ENCODE measurements at places on chromosomes 6 and 20. TPM values are rescaled to one million over a fixed set of nuclear protein-coding genes. Genes with fewer than 3 reads are reported as not detected.

DNA sequence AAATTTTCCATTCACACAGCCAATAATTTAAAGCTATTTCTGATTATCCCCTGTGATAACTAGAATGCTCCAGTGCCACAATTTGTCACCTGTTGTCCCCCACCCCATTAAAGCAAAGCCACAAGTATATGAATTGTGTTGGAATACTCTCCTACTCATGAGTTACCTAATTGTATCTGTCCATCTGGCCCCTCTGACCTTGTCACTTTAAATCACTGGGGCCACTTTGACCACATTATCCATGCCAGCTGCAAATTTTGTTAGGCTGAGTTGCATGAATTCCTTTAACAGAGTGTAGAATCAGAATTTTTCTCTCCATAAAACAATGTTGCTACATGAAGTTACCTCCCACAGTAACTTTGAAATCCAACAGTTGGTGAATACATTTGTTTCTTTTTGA, 204.6 kb downstream of the MEI4 start:
- no peak for DNase-seq

DNA sequence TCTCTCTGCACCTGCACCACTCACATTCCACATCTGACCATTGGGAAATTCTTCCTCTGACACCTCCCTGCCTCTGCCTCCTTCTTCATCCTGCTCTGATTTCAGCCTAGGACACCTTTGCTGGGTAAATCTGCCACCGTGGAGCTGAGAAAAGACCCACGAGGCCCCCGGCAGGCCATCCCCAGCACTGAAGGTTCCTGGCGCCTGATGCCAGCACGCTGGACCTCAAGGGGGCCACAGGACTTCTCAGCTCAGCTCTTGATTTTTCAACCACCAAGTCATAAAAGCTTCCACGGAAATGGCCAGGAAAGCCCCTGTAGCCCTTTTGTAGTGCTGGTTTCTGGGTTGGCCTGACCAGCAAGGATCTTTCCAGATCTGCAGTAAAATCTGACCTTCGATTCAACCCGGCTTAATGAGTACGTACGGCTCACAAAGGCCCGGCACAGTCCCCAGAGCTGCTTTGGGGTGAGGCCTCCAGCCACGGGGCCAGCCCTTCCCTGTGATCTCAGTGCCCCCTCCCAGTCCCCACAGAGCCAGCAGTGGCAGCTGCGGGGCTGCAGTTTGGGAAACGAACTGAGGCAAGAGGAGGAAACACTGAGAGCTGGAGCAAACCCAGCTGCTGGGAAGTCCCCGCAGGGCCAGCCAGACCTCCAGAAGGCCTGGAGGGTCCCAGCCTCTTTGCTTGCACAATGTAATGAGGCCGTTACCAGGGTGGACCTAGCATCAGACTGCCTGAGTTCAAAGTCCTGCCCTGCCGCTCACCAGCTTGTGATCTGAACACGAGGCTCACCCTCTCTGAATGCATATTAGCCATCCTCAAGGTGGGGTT, 157.5 kb downstream of the BMP7 start:
- no peak for DNase-seq

DNA sequence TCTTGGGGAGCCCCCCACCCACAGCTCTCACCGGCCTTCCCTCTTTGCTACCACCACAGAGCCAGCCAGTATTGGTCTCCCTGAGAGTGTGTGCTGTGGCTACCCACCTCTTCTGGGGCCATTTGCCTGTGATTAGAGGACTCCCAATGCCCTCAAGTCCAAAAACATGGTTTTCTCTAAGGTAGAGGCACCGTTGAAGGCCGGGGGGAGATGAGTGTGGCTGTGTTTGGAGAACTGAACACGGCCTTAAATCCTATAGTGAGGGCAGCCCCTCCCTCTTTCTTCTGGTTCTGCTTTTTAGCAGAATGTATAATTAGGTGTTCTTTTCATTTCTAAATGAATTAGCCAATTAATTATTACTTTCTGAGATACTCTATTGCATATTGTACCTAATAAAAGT, 2.5 kb downstream of the CCR6 start:
- DNase-seq: no peak

- DNase-seq: no peak
These were observed 52.0 kb downstream of the CDC5L start for GRCh38 chr6:44439270-44440045.

DNA sequence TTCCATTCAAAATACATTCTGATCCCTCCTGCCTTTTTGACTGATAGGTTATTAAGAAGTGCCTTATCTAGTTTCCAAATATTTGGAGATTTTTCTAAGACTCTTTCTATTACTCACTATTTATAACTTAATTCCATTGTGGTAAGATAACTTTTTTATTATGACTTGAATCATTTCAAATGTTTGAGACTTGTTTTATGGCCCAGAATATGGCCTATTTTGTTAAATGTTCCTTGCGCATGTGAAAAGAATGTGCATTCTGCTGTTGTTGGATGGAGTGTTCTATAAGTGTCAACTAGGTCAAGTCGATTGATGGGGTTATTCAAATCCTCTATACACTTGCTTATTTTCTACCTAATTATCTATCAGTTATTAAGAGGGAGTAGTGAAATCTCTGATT, 13.1 kb upstream of the TCP11 start:
- DNase-seq: no peak

DNA sequence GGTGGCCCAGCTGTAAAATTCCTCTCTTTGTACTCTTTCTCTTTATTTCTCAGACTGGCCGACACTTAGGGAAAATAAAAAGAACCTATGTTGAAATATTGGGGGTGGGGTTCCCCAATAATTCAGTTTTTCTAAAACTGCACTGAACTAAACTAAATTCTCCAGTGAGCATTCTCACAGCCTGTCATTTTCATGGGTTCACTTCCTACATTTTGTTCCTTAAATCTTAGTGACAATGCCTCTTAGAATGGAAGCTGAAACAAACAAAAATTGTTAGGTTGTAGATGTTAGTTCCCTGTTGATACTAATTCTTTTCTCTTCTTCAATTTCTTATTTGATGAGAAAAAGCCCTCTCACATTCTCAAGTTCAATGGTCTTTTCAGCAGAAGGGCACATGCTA, 35.8 kb upstream of the IFNGR1 start:
- no peak for DNase-seq

The LBP gene
- total RNA-seq: 0.11 TPM

Data from cardiac septum (tissue), 1 donor.